ENCODE measurements at places on chromosomes 7 and 10. TPM values are rescaled to one million over a fixed set of nuclear protein-coding genes. Genes with fewer than 3 reads are reported as not detected.

Gene CPED1
- 15.8 TPM for total RNA-seq

Gene NUDCD3
- 41.3 TPM for total RNA-seq

Gene AGR2
- total RNA-seq = not detected

Gene C10orf143
- total RNA-seq = not detected

Gene PDK4
- total RNA-seq = 1.1 TPM

Gene BBS9
- 9.1 TPM for total RNA-seq

Gene LRRC4
- not detected for total RNA-seq

Gene GBX1
- not detected for total RNA-seq

Gene CAV1
- total RNA-seq = 413 TPM

Gene CUL2
- 15.2 TPM for total RNA-seq

Gene KLF14
- not detected for total RNA-seq

Gene PRF1
- not detected for total RNA-seq

Gene AKR1C2
- 0.49 TPM for total RNA-seq

Gene PNLIPRP2
- not detected for total RNA-seq

Gene VWA2
- total RNA-seq = not detected

Gene MKX
- total RNA-seq = 0.64 TPM

Gene ZKSCAN5
- 12.8 TPM for total RNA-seq

Gene RGR
- not detected for total RNA-seq

Gene HOXA7
- 3.7 TPM for total RNA-seq

Gene HGF
- 1.1 TPM for total RNA-seq

Gene RBM48
- 12.8 TPM for total RNA-seq

Gene CFAP58
- total RNA-seq = 1.0 TPM

Gene PON1
- total RNA-seq = not detected

Gene MRC1
- total RNA-seq = not detected

Gene TWIST1
- total RNA-seq = 24.0 TPM

Gene ASB10
- total RNA-seq = not detected

Gene LAMB1
- 225 TPM for total RNA-seq

Gene CHST3
- 22.4 TPM for total RNA-seq

Gene SFTPA1
- total RNA-seq = not detected

Gene DMBT1
- total RNA-seq = 0.84 TPM

Gene PTPRZ1
- not detected for total RNA-seq

Gene FAM25C
- total RNA-seq = not detected

Gene PDZD7
- 0.27 TPM for total RNA-seq

Gene ARID5B
- 43.9 TPM for total RNA-seq

Gene PLEKHS1
- 1.0 TPM for total RNA-seq

Gene RTKN2
- total RNA-seq = 7.9 TPM

Gene HOXA5
- total RNA-seq = 0.69 TPM

Gene METTL27
- total RNA-seq = 1.9 TPM

Gene AGR3
- total RNA-seq = not detected

Gene STEAP2
- total RNA-seq = 3.8 TPM

Gene SFTPD
- not detected for total RNA-seq

Gene RADIL
- not detected for total RNA-seq

Gene NT5C3A
- total RNA-seq = 42.7 TPM

Gene TRIM50
- not detected for total RNA-seq

Gene SFRP4
- 0.27 TPM for total RNA-seq

Gene FAM237B
- not detected for total RNA-seq

Gene LRRN3
- 5.9 TPM for total RNA-seq

Gene FANK1
- 4.5 TPM for total RNA-seq

Gene CDNF
- not detected for total RNA-seq

Gene CABCOCO1
- 3.6 TPM for total RNA-seq

Gene UPK3B
- not detected for total RNA-seq

Gene PNLIPRP1
- total RNA-seq = not detected

Gene MBLAC1
- 4.6 TPM for total RNA-seq

All from M059J (cell line).